ENCODE measurements at places on chromosomes 5 and 9.

GRCh38 chr5:145978708-145979107, 42.3 kb downstream of the SH3RF2 start:
- DNase-seq: no peak

DNA sequence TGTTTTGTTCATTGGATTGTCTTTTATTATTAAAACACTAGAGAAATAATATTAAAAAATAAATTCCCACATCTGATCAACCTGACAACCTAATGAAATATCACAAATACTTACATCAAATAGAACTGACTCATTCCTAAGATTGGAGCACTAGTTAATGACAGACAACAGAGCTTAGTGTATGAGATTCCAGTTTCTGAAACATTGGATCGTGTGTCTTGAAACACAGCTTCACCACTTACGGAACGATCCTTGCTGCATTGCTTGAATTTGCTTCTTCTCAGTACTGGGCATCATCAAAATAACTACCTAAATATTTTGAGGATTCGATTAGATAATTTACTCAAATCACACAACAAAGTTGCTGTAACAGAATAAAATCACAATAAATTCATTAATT, 667.2 kb upstream of the CDH18 start:
- no peak for DNase-seq

DNA sequence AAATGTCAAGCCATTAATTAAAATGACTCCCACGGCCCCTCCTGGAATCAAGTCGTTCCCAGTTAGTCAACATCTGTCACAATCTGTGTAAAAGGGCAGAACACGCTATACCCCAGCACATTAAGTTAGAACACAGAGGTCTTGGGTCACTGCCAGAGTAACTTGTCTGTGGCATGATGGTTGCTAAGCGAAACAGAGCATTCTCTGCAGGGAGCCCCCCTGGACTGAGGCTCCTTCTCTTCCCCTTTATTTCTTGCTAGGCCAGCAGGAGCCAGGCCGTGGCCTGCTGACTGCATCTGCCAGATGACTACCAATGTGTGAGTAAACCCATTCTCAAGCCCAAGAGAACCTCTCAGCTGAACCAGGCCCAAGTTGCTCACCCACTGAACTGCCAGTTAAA, 51.9 kb upstream of the ZBED3 start:
- DNase-seq: no peak

DNA sequence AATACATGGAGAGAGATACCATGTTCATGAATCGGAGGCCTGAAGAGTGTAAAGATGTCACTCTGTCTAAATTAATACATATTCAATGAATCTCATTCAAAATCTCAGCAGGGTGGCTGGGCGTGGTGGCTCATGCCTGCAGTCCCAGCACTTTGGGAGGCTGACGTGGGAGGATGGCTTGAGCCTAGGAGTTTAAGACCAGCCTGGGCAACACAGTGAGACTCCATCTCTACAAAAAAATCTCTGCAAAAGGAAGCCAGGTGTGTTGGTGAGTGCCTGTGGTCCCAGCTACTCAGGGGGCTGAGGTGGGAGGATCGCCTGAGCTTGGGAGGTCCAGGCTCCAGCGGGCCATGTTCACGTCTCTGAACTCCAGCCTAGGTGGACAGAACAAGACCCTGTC, 49.7 kb downstream of the COL23A1 start:
- no peak for DNase-seq

DNA sequence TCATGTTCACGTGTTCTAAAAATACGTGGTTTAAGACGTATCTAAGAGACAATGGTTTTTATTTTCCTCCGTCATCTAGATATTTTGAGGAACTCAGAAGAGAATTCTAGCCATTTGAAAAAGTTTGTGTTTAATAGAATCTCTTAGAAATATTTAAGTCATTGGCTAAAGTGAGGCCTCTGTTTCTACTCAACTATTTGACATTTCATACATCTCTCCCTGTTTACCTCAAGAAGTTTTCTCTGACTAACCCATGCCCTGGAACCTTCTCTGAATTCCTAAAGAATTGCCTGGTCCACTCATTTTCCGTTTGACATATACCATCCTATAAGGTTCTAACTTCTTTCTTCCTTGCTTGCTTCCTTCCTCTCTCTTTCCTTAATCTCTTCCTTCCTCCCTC, 178.7 kb downstream of the SNCAIP start:
- no peak for DNase-seq
